ENCODE measurements at places on chromosomes 1 and 21. TPM values are rescaled to one million over a fixed set of nuclear protein-coding genes. Genes with fewer than 3 reads are reported as not detected.

Gene RAB29
- 149 TPM for total RNA-seq

DNA sequence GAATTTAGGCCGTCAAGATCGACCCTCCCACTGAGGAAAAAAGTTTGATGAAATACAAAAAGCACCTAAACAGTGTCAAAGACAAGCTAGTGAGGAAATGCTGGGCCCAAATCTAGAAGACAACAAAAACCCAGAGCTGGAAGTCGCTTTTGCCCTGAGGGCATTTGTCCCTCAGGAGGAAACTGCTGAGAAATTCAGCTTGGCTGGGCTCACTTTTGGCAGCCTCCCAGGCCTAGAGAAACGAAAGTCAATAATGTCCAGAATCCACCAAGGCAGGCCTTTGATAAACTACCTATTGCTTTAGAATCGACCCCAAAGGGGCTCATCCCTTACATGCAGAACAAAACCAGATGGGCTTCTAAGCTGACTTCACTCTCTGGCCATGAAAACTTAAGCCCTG, 38.9 kb downstream of the SYT2 start:
- DNase-seq: no peak

DNA sequence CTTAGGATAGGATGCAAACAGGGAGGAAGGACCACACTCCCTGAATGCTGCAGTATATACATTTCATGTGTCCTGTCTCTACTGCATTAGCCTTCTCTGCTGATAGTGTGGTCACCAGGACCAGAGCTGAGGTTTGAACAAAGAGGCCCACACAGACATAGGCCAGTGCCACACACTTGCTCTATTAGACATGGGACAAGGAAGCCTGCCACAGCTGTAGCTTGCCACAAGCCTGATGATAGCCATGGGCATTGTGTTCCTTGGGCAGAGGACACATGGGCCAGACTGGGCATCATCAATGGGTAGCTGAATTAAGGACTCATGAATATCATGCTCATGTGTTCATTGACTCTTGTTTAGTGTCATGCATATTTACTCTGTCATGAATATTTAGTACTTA, 10.4 kb downstream of the CAMSAP2 start:
- no peak for DNase-seq

- no peak for DNase-seq
Observed at GRCh38 chr1:47547753-47548573, 110.1 kb downstream of the FOXD2 start.

Gene DNALI1
- not detected for total RNA-seq

Gene PERM1
- not detected for total RNA-seq

- no peak for DNase-seq
Observed at GRCh38 chr1:63868268-63868781, 94.5 kb downstream of the ROR1 start.

DNA sequence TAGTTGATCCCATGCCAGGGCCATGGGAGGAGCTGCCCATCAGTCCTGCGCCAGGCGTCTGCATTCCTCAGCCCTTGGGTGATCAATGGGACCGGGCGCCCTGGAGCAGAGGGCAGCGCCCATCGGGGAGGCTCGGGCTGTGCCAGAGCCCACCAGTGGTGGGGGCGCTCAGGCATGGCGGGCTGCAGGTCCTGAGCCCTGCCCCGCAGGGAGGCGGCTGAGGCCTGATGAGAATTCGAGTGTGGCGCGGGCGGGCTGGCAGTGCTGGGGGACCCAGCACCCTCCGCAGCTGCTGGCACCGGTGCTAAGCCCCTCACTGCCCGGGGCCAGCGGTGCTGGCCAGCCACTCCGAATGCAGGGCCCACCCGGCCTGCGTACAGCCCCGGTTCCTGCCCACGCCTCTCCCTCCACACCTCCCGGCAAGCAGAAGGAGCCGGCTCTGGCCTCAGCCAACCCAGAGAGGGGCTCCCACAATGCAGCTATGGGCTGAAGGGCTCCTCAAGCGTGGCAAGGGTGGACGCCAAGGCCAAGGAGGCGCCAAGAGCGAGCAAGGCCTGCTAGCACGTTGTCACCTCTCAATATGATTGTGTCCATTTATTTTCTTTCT, 238.1 kb upstream of the OLFM3 start:
- DNase-seq: no peak

Gene S100A5
- not detected for total RNA-seq

- DNase-seq: no peak
Observed at GRCh38 chr1:54678776-54679643, 36.7 kb upstream of the TTC4 start.

Gene PTPN22
- total RNA-seq: 26.1 TPM

Gene AUNIP
- total RNA-seq: 0.64 TPM

DNA sequence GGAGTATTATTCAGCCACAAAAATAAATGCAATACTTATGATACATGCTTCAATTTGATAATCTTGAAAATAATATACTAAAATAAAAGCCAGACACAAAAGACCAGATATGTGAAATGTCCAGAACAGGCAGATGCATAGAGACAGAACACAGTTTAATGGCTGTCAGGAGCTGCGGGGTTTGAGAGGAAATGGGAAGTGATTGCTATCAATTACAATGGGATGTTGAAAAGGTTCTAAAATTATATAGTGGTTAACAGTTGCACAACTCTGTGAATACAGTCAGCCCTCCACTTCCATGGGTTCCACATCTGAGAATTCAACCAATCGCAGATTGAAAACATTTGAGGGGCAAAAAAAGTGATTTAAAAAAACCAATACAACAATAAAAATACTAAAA, 54.0 kb downstream of the LTN1 start:
- no peak for DNase-seq

DNA sequence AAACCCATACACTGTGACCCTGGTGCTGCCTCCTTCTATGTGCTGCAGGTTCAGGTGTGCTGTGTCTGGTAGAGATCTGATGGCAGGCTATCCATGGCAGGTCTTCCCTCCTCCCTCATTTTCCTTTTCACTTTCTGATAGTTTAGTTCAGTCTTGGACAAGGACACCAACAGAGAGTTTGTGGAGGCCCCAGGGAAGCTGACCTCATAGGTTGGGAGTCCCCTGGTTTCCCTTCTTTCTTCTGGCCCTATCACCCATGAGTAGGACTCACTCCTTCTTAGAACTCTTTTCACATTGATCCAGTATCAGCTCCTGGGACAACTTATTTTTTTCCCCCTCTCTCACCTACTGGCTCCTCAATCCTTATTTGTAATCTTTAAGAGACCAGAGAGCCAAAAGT, 8.3 kb downstream of the GRHL3 start:
- no peak for DNase-seq

Gene HAO2
- total RNA-seq: not detected

DNA sequence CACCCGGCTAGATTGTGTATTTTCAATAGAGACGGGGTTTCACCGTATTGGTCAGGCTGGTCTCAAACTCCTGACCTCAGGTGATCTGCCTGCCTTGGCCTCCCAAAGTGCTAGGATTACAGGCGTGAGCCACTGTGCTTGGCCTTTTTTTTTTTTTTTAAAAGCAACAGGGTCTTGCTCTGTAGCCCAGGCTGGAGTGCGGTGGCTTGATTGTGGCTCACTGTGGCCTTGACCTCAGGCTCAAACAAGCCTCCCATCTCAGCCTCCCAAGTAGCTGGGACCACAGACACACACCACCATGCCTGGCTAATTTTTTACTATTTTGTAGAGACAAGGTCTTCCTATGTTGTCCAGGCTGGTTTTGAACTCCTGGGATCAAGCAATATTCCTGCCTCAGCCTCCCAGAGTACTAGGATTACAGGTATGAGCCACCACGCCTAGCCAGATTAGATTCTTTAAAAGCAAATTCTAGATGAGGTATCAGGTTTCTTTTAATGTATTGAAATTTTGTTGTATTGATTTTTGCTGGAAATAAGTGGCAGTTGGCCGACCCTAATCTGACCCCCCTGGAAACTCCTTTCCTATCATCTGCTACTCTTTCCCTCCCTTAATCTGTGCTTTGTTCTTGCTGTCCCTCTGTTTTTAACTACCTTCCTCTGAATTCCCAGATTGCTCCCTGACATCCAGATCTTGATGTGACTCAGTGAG, 26.6 kb downstream of the ZFYVE9 start:
- DNase-seq: no peak

- DNase-seq: no peak
Observed at GRCh38 chr1:36595921-36596320, 113.2 kb upstream of the CSF3R start.

GRCh38 chr21:26422706-26423105, 150.4 kb downstream of the CYYR1 start:
- DNase-seq: no peak

Gene CYP4Z1
- not detected for total RNA-seq
